ENCODE measurements at places on chromosomes 5 and 9.

- DNase-seq, result no peak
These were observed 40.9 kb upstream of the PWWP2A start for GRCh38 chr5:160159991-160160792.

DNA sequence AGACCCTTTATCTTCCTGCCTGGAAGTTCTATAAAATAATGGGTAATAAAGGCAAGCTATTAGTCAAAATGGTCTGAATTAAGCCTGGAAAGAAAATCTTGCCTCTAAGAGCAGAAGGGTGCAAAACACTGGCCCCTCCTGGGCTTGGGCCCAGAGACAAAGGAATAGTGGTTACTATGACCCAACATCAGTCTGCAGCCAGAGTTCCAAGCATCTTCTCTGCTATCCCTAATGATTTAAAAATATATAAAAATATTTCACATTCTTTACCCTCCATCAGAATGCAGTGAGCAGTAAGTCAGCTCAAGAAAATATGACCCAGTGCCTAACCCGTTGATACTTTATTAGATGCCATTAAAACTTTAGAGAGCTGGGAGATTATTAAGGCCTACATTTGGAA, 14.7 kb downstream of the TNFAIP8 start:
- no peak for DNase-seq

DNA sequence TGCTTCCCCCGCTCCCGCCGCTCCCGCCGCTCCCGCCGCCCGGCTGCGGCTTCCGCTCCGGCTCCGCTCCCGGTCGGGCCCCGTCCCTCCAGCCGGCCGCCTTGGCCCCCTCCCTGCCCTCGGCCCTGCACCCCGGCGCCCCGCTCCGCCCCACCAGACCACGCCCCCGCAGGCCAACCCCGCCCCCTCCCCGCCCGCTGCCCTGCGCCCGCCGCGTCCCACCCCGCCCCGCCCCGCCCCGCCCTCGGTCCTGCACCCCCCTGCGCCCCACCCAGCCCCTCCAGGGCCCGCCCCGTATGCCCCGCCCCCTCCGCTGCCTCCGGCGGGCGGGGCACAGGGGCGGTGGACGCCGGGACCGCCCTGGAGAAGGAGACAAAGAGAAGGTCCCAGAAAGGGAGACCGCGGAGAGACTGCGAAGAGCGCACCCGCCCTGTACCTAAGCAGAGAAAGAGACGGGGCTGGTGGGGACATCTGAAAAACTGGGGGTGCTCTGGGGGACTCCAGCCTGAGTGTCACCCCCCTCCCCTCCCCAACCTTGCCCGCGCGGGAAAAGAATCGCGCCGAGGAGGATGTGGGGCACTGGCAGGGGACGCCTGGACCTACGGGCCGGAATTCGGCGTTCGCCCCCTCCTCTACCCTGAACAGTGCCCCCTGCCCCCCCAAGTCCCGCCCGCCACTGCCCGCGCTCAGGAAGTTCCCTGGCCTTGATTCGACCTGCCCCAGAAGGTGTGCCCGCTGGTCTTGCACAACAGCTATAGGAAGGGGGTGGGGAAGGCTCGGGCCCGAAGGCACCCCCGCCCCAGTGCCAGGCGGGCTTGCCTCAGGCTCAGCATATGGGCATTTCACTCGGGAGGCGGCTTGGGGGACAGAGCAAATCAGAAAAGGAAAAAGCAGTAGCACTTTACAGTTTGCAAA, 42.8 kb upstream of the STXBP1 start:
- DNase-seq, result peak; percentile 83

GRCh38 chr9:89657765-89658164, 53.0 kb downstream of the GADD45G start:
- no peak for DNase-seq

All from SW480 (cell line).